Esophagus squamous epithelium (tissue), 5 donors: ENCODE measurements at places on chromosomes 6 and 20.

- DNase-seq = no peak
These were observed 3.2 kb upstream of the ATP5F1E start for GRCh38 chr20:59035381-59035780.

GRCh38 chr6:116847227-116847626, 18.3 kb upstream of the GPRC6A start:
- DNase-seq = no peak

- DNase-seq = no peak
These were observed 38.5 kb upstream of the CAP2 start for GRCh38 chr6:17354700-17355403.

- no peak for DNase-seq
These were observed 679.5 kb downstream of the MAFB start for GRCh38 chr20:40009542-40009941.

- no peak for DNase-seq
These were observed 322.2 kb downstream of the ESR1 start for GRCh38 chr6:152129691-152130151.

GRCh38 chr6:67591910-67592309, 1043.2 kb upstream of the ADGRB3 start:
- DNase-seq = no peak

- no peak for DNase-seq
These were observed 1.9 kb downstream of the MKKS start for GRCh38 chr20:10432079-10432478.

DNA sequence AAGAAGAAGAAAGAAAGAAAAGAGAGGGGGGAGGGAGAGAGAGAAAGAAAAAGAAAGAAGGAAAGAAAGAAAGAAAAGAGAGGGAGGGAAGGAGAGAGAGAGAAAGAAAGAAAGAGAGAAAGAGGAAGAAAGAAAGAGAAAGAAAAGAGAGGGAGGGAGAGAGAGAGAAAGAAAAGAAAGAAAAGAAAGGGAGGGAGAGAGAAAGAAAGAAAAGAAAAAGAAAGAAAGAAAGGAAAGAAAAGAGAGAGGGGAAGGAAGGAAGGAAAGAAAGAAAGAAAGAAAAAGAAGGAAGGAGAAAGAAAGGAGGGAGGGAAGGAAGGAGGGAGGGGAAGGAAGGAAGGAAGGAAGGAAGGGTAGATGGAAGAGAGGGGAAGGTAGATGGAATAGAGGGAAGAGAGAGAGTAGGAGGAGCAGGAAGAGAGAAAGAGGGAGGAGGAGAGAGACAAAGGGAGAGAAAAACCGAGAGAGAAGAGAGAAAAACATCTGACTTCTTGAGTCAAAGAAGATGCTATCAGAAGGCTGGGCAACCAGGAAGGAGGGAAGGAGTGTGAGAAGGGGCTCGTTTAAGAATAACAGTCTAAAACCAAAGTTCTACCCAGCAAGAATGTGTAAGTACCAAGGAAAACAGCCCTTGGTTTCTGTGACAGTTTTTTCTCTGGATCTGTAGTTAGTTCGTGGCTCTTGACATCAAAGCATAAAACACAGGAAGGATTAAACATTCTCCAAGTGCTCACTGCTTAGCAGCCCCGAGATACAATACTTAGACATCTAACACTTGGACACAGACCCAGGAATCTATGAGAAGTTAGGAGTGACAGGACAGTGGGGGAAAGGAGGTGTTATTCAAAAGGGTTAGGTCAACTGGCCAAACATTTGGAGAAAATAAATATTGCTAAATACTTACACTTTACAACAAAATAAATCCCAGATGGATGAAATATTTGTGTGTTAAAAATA, 131.9 kb upstream of the STMND1 start:
- DNase-seq = no peak

DNA sequence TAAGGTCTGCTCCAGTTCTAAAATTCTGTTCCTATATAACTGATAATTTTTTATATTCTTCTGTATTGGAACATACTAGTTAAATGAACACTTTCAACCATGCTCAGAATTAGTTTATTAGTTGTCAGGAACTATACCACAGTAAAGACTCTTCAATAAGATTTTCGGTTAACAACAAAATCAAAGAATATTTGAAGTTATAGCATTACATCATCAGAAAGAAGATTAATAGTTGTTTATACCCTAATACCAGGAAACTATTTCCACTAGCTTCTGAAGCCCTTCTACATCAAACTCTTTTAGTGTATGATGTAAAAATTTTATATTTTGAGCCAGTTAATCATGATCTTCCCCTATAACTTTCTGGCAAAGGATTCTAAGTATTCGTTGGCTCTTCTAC, 6.6 kb downstream of the CALHM4 start:
- DNase-seq = no peak

GRCh38 chr20:62921119-62921687, 5.1 kb downstream of the DIDO1 start:
- DNase-seq = no peak

GRCh38 chr6:146304181-146304580, 239.5 kb upstream of the RAB32 start:
- DNase-seq = no peak

GRCh38 chr6:53342217-53342616, 6.5 kb downstream of the ELOVL5 start:
- DNase-seq = no peak

DNA sequence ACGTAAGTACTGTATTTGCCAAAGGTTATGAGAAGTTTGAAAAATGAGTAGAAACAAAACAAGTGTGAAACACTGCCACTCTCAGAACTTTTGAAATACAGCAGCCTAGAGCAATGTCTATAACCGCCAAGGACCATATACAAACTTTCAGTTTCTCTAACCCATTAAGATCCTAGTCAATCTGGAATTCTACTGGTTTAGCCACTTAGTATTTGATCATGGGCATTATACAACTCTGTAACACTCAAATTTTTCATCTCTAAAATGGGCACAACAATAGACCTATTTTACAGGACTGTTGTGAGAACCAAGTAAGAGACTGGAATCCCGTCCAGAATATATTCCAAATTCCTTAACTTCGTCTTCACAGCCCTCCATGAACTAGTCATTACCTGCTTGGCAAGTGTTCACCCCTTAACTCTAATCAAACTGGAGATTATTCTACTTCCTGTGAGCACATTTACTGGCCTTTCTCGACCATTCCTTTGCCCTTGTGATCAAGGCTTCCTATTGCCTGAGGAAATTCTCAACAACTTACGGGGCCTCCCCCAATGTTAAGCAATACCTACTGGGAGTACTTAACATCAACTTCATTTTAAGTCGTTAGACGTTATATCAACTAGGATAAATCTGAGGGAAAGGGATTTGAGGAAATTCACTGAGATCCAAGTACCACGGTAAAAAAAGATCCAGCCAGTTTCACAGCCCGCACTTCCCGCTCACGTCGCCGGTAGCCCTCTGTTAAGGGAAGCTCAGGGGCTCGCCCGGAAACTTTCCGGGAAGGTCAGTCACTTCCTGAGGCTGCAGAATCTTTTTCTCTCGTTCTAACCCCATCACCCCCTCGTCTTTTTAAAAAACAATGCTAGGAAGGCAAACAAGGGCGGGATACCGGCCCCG, 1.1 kb downstream of the EIF2S2 start:
- no peak for DNase-seq

- DNase-seq = no peak
These were observed 15.2 kb downstream of the TAB2 start for GRCh38 chr6:149332602-149333265.

DNA sequence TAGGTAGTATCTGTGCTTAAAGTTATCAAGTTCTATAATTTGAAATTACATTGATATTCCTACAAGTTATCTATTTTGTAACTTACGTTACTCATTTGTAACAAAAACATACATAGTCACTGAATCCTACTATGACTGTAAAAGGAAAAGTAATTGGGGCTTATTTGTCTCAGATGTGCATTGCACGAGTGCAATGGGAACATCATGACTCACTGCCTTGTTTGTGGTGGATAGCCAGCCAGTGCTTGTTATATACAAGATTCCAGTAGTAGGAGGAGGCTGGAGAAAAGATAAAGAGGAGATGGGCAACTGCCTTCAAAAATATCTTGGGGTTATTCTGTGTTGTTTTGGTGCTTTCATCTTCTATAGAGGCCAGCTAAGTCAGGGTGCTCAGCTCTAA, 164.1 kb downstream of the RNF144B start:
- DNase-seq = no peak

GRCh38 chr6:134956676-134957075, 6.8 kb upstream of the ALDH8A1 start:
- DNase-seq = no peak
